Stimulated activated effector memory CD8-positive, alpha-beta T cell treated with anti-CD3 and anti-CD28 coated beads, Interleukin-12 subunit alpha, Interleukin-12 subunit beta, amount 100 ng/mL, for 72 hours (primary cell): ENCODE measurements at places on chromosomes 5 and 9.
A peak's percentile ranks its signal among the peaks of the same experiment; 100 is the strongest.

DNA sequence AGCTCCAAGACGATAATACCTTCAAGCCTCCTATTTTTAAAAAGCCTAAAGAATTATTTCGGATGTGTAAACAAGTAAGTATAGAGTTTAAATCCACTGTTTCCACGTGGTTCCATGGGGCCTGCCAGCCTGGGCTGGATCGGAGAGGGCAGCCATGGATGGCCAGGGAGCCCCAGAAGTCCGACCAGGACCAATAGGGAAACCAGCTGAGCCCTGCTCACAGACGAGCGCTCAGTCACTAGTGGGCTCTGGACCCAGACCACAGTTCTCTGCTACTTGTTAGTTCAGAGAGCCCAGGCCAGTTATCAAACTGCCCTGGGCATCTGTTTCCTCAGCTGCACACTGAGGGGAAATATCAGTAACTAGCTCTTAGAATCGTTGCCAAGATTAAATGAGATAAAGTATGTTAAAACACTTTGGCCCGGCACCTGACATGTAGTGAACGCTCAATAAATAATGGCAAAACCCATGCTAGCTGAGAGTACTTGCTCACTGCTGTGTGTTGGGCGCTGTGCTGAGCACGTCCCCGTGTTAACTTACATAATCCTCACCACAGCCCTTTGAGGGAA, 124.8 kb downstream of the RGS3 start:
- no peak for DNase-seq

GRCh38 chr9:71793386-71794105, 25.2 kb upstream of the CEMIP2 start:
- DNase-seq, result no peak

DNA sequence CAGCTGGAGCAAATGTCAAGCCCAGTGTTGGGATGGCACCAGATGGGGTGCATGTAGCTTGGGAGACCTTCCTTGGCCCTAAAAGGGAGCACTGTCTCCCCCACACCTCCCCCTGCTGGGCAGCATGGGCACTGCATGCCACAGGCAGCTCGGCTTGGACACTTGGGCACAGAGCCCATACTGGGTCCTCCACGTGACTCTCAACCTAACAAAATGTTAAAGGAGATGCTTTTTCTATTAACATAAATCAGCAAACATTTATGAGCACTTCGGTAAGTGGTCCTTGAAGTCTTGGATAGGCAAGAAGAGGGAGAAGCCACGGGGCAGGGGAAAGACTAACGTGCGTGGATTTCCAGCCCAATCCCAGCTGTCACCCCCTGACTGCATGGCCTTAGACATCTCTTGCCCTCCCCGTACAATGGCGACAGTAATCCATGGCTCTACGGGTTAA, 23.9 kb upstream of the MAPK9 start:
- peak; percentile 89 for DNase-seq

- no peak for DNase-seq
Measured at GRCh38 chr9:90095682-90096081, 490.9 kb downstream of the GADD45G start.

- no peak for DNase-seq
Measured at GRCh38 chr5:112084149-112084548, 327.2 kb upstream of the NREP start.

DNA sequence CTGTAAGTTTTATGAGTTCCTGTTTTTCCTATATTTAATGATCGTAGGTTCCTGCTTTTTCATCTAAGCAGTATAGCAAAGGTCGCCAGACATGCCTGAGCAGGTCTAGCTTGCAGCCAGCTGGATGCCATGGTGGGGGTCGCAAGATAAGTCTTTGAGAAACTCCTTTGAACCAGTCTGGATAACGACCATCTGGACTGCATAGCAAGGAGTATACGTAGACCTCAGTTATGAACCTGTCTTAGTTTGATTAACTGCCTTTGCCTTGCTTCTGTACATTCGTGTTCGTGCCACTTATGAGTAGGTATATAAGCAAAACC, 8.4 kb upstream of the SPATA31E1 start:
- no peak for DNase-seq

DNA sequence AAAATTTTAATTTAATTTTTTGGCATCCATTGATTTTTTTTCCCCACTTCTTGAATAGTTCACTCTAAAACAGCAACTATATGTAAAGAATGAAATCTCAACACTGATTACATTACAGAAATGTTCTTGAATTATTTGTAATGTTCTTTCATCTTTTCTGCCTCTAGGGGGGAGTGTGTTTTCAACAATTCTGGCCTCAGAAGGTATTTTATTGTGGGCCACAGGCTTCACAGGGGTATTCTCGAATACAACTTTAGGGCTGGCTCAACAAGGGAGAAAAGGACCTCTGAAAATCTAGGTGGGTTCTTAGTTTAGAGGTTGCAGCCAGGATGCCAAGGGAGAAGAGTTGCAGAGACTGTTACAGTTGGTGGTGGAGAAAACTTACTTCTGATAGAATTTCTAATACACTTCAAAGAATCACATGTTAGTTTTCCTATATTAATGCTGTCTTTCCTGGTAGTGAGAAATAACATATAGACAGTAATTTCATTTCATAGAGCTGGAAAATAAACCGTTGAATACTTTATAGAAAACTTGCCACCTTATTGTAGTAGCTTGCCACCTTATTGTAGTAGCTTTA, 3.6 kb upstream of the NPR3 start:
- no peak for DNase-seq

GRCh38 chr5:74111764-74112163, 485.8 kb downstream of the ARHGEF28 start:
- no peak for DNase-seq
